Activated T-cell treated with anti-CD3 and anti-CD28 coated beads for 24 hours (primary cell): ENCODE measurements at places on chromosomes 5 and 9.

- DNase-seq, result no peak
Measured at GRCh38 chr9:121098567-121099198, 23.9 kb downstream of the CNTRL start.

DNA sequence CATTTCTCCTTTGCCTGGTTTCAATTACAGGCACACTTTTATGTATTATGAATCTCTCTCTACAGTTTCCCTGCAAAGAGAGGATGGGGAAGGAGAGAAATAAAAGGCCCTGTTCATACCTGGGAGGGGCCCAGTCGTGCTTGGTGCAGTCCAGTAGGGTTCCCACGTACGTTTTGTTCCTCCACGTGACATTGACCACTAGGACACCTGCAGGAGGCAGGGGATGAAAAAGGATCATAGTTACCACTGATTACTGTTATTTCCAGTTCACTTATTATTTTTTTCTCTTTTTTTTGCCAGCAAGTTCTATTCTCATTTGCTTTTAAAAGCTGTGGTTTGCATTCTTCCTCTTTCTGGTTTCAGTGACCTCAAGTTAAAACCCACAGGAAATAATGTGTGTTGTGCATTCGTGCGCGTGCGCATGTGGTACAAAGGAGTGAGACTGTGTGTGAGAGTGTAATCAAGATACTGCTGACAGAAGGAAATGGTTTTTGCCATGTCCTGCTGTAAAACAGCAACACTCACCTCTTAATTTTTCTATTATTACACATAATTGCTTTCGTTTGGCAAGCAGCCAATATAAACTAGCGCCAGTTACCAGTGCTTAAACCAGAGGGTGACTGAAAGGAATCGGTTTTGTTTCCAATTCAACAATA is 96.8 kb downstream of the ZNF608 start:
- peak; percentile 49 for DNase-seq

- no peak for DNase-seq
Measured at GRCh38 chr5:9483243-9483642, 62.6 kb downstream of the SEMA5A start.

- DNase-seq, result no peak
Measured at GRCh38 chr5:121899346-121899745, 47.7 kb downstream of the FTMT start.

DNA sequence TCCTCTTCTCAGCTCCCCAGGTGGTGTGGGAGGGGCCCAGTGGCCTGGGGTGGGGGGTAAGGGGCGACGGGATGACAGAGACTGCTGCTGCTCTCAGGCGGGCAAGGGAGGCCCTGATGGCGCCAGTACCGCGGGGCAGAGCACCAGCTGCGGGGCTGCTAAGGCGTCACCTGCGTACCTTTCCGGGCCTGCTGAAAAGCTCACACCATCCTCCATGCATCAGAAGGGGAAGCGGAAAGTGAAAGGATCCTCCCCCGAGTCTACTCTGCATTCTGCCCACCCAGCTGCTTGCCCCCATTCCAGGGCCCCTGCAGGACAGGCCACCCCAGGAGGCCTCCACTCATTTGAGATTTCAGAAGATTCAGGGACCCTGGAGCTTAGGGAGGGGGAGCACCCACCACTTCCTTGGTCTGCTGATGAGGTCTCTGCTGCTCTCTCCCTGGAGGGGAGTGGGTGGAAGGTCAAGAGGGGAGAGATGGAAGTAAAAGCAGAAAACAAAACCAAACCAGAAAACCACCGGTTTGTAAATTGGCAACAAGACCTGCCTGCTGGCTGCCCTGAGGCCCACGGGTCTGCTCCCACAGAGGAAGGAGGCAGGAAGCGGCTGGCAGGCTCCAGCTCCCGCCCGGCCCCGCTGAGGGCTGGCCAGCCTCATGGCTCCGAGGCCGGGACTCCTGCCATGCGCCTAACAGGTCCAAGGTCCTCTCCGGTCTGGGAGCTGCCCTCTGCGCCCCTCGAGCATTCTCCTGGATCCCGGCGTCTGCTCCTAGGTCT is 33.6 kb downstream of the PRRT1B start:
- DNase-seq, result peak; percentile 20

DNA sequence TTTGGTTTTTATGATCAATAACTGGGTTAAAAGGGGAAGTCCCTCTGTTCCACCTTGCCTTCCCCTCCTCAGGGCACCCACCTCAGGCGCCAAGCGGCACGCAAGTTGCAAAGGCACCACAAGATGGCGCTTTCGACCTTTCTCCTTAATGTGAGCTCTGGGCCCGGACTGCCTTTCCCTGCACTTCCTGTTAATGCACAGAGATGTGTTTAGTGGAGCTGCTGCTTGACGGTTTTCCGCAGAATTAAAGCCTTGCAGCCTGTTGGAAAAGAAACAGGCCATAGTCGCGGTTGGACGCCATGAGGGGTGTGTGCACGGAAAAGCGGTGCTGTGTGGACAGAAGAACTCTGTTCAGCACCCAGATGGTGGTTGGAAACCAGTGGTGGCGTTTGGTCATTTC is 17.9 kb downstream of the CXCL14 start:
- peak; percentile 68 for DNase-seq

DNA sequence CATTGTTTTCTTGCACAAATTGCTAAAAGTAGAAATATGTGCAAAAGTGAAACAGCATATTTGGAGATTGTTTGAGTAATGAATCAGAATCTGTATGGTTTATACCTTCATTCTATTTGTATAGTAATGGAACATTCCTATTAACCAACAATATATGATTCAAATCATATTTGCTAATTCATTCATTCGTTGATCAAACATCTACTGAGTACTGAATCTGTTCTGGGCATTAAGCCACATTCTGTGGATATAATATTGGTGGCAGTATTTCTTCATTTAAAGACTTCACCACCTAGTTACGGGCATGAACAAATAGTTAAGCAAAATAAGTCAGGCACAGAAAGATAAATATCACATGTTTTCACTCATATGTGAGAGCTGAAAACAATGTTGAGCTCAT is 385.7 kb downstream of the MTRR start:
- DNase-seq, result no peak

DNA sequence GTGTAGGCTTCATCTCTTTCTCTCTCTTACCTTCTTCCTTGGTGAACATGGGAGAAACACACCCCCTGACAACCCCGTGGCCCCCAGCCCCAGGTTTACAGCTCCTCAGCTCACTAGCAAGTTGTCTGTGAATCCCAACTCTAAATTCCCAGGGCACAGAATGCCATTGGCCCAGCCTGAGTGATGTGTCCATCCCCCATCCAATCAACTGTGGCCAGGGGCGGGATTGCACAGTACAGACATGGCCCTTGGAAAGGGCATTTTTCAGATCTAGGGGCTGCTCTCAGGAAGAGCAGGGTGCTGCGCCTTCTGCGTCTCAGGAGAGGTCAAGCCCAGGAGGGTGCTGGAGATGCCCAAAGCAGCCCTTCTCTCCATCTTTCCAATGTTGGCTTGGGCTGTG is 48.2 kb upstream of the ASS1 start:
- DNase-seq, result no peak
